ENCODE measurements at places on chromosomes 11 and 22.
A peak's percentile ranks its signal among the peaks of the same experiment; 100 is the strongest.

DNA sequence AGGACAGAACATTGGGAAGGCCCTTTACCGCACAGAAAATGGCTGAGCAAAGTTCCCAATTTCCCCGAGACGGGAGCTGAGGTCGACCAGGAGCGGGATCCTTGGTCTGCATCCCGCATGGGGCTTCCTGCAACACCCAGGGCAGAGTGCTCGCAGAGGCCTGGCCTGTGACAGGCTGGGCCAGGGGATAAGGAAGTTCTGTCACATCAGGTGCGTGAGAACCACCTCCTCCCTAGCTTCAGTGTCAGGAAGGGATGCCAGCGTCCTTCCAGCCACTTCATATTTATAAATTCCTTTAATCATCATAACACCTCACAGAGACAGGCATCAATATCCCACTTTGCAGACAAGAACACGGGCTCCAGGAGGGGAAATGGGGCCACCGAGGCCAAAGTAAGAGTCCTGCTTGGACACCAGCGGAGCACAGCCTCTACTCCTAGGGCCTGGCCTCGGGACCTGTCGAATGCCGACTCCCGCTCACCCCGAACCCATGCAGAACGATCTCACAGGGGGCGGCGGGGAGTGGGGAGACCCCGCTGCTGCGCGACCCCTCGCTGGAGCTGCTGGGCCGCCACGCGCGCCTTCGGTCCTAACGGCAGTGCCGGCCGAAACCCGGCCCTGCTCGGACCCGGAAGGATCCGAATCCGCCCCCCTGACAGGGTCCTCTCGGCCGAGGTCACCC, 532 bp downstream of the BET1L start:
- no peak for DNase-seq

- peak; percentile 14 for DNase-seq
These were observed 13.5 kb downstream of the PGA5 start for GRCh38 chr11:61254403-61255025.

DNA sequence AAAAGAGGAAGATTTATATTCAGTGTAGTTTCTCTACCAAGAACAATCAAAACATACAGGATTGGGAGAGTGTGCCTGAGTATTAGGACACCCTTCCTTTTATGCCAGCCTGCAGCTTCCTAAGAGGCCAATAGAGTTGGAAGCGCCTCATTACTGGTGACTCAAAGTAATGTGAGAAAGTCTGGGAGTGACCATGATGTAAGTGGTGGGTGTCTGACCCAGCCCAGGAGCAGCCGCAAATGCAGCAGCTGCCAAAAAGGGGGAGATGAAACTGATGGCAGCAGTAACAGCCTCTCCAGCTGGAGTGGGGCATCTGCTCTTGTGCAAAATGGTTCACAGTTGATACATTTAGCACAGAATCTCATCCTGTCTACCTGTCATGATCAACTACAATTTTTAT, 62.0 kb downstream of the ZNF280B start:
- no peak for DNase-seq

GRCh38 chr11:44171518-44171917, 76.0 kb downstream of the EXT2 start:
- no peak for DNase-seq

DNA sequence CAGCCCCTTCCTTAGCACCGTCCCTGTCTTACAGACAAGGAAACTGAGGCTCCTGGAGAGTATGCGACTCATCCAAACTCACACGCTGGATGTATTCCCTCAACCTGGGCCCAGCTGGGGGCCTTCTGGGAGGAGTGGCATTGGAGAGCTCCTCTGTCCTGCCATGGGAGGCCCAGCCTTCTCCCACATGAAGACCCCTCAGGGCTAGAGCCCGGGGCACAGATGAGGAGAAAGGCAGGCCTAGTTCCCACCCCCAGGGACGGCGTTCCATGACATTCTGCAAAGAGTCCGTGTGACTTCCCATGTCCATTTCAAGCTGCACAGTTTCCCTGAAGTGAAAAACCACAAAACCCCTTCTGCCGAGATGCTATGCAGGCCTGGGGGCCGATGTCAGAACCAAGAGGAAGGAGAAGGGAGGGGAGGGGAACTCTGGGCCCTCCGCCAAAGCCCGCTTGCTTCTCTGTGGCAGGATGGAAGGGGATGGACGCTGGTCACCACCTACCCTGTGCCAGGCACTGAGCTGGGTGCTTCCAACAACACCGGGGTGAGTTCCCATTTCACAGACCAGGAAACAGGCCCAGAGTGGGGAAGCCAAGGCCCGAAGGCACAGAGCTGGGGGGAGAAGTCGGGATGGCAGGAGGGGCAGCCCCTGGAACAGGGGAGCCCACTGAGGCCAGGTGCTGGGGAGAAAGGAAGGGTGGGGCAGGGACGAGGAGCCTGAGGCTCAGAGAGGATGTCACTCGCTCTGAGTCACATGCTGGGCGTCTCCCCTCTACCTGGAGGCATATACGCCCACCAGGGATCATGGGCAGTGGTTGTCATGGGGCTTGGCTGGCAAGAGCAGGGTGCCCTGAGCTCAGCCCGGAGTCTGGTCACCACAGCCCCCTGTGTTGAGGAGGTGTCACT, 15.7 kb downstream of the RAC2 start:
- no peak for DNase-seq

- DNase-seq: no peak
These were observed 49.7 kb downstream of the PANX1 start for GRCh38 chr11:94178331-94178730.

DNA sequence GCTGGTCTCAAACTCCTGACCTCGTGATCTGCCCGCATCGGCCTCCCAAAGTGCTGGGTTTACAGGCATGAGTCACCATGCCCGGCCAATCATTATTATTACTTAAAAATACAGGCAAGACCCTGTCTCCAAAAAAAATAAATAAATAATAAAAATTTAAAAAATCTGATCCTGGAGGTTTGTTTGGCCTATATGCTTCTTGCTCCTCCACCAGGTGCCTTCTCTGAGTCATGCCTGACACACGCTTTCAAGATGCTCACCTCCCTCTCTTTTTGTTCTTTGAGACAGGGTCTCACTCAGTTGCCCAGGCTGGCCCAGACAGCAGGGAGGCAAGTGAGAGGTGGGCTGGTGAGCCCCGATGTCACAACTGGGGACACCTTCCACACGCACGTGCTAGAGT, 13.5 kb downstream of the ZC3H7B start:
- no peak for DNase-seq
